ENCODE measurements at places on chromosomes 1 and 21.

GRCh38 chr1:242239398-242239797 is 240.5 kb upstream of the MAP1LC3C start:
- H3K36me3 ChIP-seq: no peaks in the 10 kb centered on the region
- no peaks in the 10 kb centered on the region for H3K4me1 ChIP-seq
- DNase-seq: no peak
- H3K27me3 ChIP-seq: no peaks in the 10 kb centered on the region
- no peak overlapping the region for H3K4me3 ChIP-seq
- H3K27ac ChIP-seq: no peak overlapping the region

GRCh38 chr1:20978413-20978812 is 191.3 kb upstream of the HP1BP3 start:
- no peaks in the 10 kb centered on the region for H3K27me3 ChIP-seq
- H3K4me3 ChIP-seq: no peak overlapping the region
- H3K27ac ChIP-seq: no peak overlapping the region
- H3K4me1 ChIP-seq: no peaks in the 10 kb centered on the region
- DNase-seq: no peak

GRCh38 chr1:24438423-24438901 is 22.9 kb downstream of the NIPAL3 start:
- H3K4me1 ChIP-seq: no peaks in the 10 kb centered on the region
- H3K27me3 ChIP-seq: no peaks in the 10 kb centered on the region
- H3K4me3 ChIP-seq: no peak overlapping the region
- no peaks in the 10 kb centered on the region for H3K36me3 ChIP-seq
- no peak overlapping the region for H3K27ac ChIP-seq

GRCh38 chr1:24126018-24126671 is 14.2 kb upstream of the MYOM3 start:
- H3K27ac ChIP-seq: no peak overlapping the region
- no peaks in the 10 kb centered on the region for H3K4me1 ChIP-seq
- no peaks in the 10 kb centered on the region for H3K27me3 ChIP-seq

DNA sequence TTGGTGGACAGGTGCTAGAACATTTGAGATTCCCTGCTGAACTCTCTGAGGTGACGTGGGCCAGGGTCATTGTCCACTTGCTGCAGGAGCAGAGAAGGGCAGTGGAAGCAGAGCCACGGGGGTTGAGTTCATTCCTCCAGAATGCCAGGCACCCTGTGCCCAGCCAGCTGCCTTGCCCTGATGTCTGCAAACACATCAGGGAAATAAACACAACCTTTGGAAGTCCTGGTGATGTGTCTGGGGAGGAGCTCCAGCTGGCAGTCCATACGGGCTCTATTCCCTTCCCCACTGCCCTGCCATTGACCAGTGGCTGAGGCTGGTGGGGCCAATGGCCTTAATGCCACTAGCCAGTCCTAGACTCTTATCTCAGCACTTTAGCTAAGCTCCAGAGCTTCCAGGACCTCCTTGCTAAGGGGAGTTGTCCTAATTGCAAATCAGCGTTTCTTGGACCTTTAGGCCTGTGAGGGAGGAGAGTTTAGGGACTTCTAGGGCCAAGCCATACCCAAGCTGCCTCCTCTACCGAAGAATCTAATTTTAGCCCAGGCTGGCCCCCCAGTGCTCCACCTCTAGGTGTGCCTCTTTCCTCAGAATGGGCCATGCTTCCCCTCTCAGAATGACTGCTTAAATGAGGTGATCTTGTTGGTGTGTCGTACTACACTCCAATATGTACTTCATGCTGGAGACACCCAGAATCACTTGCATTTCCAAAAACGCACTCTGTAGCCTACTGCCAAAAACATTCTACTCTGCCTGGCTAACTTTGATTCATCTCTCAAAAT is 25.9 kb upstream of the MFSD2A start:
- H3K4me1 ChIP-seq: peaks cover 6% of the 10 kb centered on the region
- H3K27ac ChIP-seq: no peak overlapping the region
- H3K27me3 ChIP-seq: no peaks in the 10 kb centered on the region
- H3K36me3 ChIP-seq: no peaks in the 10 kb centered on the region

- H3K4me1 ChIP-seq: no peaks in the 10 kb centered on the region
- DNase-seq: no peak
- H3K27ac ChIP-seq: no peak overlapping the region
- no peak overlapping the region for H3K4me3 ChIP-seq
- no peaks in the 10 kb centered on the region for H3K27me3 ChIP-seq
- H3K36me3 ChIP-seq: no peaks in the 10 kb centered on the region
These were observed 35.7 kb downstream of the EDARADD start for GRCh38 chr1:236429715-236430274.

GRCh38 chr1:107244709-107245500 is 104.1 kb downstream of the NTNG1 start:
- no peaks in the 10 kb centered on the region for H3K27me3 ChIP-seq
- no peaks in the 10 kb centered on the region for H3K36me3 ChIP-seq
